Activated T-helper 9 cell treated with anti-CD3 and anti-CD28 coated beads, Interleukin-2, amount 50 U/mL, for 16 hours (primary cell): ENCODE measurements at places on chromosomes 7 and 10.

DNA sequence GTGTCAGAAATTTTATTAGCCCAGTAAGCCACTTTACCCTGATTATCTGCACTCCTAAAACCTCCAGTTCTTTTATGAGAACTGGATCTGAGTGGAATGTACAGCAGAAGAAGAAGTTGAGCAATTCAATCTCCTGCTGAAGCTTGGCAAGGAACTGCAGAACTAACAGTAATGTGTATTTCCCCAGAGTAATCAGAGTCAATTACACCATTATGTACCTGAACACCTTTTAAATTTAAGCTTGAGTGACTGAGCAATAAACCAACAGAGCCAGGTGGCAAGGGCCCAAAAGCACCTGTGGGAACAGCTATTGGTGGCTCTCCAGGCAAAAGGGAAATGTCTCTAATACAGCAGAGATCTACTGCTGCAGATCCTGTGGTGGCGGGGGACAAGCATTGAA, 40.1 kb upstream of the AKR1C2 start:
- DNase-seq, result no peak

DNA sequence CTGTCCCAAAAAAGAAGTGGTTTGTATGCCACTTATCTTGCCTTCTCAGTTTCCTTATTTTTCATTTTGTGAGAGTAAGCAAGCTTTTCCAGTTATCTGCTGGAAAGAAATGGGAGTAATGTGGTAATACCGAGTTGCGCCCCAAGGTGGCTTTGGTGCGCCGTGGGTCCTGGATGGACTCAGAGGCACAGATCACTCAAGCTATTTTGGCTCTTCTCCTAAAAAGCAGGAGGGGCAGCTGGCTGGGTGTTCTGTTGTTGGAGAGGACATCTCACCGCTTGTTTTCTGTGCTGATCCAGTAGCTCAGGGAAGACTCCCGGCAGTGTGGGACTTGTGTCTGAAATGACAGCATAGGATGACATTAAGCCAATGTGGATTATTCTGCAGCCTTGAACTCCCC, 16.4 kb downstream of the PRKRIP1 start:
- DNase-seq, result no peak

GRCh38 chr10:50641626-50642025, 17.9 kb upstream of the SGMS1 start:
- DNase-seq, result no peak

DNA sequence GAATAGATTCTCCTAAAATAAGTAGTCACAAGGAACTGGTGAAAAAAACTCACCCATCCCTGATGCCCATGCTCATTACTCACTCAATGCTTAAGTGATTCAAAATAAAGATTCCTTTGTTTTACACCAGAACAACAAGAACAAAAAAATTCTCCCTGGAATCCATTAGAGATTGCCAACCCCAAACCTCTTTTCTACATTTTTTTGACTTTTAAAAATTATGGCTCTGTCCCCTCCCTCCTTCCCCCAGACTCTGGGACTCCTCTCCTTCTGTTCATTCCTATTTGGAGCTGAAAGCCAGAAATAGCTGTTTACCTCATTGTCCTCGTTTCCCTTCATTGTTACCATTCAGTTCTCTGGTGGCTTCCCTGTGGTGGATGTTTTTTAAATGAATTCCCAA, 63.2 kb upstream of the FHIP2A start:
- DNase-seq, result no peak

DNA sequence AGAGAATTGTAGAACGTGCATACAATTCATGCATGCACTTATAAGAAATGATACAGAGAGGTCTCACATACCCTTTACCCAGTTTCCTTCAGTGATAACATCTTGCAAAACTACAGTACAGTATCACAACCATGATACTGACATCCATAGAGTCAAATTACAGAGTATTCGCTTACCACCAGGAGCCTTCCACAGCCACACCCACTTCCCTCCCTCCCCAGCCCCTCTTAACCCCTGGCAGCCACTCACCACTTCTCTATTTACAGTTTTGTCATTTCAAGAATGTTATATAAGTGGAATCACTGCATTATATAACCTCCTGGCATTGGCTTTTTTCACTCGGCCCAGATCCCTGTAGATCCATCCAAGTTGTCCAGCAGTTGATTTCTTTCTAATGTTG, 143.8 kb downstream of the ZNF248 start:
- DNase-seq, result no peak

- no peak for DNase-seq
These were observed 30.9 kb downstream of the GIMAP8 start for GRCh38 chr7:150481186-150481920.

DNA sequence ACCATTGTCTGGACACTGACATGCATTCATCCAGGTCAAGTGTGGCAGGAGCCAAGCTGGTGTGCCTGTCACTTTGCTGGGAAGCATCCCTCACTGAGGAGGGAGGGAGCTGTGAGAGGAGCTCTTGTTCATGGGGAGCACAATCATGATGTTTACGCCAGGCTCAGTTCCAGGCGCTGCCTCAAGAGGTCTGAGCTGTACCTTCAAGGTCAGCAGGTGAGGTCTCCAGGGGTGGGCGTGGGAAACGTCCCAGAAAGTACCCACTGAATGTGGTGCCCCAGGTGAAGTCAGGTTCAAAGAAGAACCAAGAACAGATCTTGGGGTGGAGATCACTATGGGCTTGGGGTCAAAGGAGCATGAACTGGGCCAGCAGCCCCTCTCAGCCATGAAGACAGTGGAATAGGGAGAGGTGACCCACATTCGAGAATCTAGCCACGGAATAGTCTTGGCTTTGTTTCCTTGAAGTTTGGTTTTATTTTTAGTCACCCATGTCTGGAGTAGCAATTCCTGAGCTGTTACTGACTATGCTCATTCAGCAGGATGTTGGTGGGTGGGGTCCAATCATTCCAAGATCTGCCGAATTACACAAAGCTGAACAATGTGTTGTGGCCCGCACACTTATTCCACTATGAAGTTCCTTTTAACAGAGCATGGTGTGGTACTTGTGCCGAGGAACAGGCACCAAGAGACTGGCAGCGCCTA, 29.3 kb downstream of the NPS start:
- no peak for DNase-seq

GRCh38 chr7:102821994-102822747, 73.4 kb downstream of the FAM185A start:
- no peak for DNase-seq

DNA sequence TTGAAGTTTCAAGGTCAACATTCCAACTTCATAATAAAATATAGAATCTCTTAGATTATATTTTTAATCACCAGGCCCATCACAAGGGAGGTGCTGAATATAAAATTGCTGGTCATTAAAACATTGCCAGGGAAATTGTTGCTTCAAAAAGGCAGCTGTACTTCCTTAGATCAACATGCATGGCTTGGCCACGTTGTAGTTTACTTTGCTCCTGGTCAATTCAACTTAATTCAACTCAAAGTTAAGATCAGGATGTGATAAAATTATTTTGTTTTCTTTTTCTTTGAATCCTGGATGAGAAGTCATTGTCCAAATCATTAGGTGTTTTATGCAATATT, 317.4 kb downstream of the PAXIP1 start:
- DNase-seq, result no peak

GRCh38 chr7:417625-417889, 102.1 kb downstream of the PDGFA start:
- no peak for DNase-seq

GRCh38 chr7:135282561-135283254, 49.1 kb downstream of the STRA8 start:
- no peak for DNase-seq

DNA sequence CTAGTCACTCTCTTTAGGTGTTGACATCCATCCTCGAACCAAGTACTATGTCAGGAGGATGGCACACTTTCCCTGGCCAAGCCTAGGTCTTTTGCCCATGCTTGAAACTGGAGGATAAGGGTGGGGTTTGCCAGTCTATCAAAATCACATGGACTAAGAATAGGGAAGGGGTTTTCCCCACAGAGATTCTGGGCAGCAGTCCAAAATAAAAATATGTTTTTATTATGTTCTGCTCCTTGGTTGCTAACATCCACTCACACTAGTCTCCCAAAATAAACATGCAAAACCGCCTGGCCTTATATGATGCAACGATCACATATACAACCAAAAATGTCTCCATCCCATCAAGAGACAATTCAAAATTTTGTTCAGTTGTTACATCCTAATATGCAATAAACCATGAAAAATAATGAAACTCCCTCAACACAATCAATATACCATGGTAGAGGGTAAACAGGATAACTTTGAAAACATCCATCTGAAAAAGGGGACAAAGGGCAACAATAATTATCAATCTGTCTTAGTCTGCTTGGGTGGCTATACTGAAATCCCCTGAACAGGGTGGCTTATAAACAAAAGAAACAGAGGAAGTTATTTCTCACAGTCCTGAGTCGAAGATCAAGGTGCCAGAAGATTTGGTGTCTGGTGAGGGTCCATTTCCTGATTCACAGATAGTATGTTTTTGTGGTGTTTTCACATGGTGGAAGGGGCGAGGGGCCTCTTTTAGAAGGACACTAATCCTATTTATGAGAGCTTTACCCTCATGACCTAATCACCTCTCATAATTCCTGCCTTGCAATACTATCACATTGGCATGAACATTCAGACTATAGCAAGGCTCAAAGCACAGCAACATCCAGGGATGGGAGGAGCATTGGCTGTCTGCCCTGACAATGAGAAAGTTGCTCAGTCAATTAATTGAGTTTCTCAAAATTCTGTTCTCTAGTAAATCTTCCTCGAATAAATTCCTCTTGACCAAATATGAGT, 159.3 kb downstream of the ETV1 start:
- DNase-seq, result no peak

DNA sequence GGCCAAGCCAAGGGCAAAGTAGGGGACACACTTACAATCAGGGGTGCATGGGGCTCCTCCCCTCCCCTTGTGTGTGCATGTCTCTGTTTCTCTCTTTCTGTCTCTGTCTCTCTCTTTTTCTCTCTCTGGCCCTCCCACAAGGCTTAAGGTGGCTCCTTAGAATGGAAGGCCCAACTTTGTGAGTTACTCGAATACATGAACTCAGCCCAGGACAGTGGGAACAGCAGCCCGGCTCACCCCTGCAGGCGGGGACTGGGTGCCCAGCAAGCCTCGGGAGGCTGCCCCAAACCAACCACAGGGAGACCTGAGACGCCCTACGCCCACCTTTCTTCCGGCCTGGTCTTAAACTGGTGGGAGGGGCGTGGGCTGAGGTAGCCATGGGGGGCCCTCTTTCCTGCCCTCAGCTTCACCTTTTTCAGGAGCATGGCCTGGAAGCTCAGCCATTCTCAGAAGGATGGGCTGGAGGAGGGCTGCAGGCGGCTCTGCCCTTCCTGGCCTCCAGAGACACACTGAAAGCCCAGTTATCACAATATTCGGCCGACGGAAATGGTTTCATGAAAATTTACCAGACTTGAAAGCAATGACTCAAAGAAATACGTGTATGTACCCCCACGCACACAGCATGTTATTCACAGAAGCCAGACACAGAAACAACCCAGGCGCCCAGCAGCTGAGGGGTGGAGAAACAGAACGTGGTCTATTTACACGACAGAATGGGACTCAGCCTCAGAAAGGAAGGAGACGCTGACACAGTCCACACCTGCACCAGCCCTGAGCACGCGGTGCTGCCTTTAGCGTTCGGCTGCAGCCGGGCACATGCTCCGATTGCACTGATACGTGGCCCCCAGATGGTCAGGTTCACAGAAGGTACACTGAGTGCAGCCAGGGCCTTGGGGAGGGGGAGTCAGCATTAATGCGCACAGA, 229.5 kb downstream of the PTPRN2 start:
- no peak for DNase-seq

DNA sequence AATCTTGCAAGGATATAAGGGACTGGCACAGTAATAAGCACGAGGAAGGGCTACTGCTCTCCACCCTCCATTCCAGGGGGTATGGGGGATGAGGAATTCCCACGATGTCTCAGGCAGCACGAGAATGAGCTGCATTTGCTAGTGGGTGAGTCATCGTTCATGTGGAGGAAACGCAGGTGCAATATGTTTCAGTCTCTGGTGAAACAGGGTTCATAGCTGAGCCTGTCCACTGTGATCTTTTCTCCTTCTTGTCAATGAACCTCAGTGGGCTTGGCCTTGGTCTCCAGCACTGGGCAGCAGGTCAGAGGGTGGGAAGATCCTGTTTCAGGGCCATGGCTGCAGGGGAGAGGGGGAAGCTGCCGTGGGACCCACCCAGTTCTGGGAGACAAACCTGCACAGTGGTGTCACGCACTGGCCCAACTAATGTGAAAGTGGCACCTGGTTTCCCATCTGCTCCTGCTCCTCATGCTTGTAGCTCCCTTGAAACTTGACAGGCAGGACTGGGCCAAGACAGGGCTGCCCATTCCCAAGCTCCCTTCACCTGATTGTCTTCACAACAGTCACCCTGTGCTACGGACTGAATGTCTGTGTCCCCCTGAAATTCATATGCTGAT, 181.9 kb downstream of the USP6NL start:
- DNase-seq, result no peak

- no peak for DNase-seq
These were observed 1.3 kb downstream of the GALNT17 start for GRCh38 chr7:71133232-71133622.

- no peak for DNase-seq
These were observed 187.4 kb upstream of the GALNT17 start for GRCh38 chr7:70944516-70944915.

GRCh38 chr10:114631666-114632417, 26.2 kb downstream of the ABLIM1 start:
- DNase-seq, result no peak

- no peak for DNase-seq
These were observed 18.3 kb upstream of the MKI67 start for GRCh38 chr10:128144547-128144946.
